CD4-positive, alpha-beta T cell treated with Interleukin-1 beta for 1 hour (primary cell): ENCODE measurements at places on chromosomes 16 and 17.
A peak's percentile ranks its signal among the peaks of the same experiment; 100 is the strongest.

GRCh38 chr17:80485846-80486245 lies 9.4 kb upstream of the NPTX1 start:
- DNase-seq = no peak

- DNase-seq = no peak
These were observed 65.3 kb upstream of the NOL11 start for GRCh38 chr17:67652433-67652832.

DNA sequence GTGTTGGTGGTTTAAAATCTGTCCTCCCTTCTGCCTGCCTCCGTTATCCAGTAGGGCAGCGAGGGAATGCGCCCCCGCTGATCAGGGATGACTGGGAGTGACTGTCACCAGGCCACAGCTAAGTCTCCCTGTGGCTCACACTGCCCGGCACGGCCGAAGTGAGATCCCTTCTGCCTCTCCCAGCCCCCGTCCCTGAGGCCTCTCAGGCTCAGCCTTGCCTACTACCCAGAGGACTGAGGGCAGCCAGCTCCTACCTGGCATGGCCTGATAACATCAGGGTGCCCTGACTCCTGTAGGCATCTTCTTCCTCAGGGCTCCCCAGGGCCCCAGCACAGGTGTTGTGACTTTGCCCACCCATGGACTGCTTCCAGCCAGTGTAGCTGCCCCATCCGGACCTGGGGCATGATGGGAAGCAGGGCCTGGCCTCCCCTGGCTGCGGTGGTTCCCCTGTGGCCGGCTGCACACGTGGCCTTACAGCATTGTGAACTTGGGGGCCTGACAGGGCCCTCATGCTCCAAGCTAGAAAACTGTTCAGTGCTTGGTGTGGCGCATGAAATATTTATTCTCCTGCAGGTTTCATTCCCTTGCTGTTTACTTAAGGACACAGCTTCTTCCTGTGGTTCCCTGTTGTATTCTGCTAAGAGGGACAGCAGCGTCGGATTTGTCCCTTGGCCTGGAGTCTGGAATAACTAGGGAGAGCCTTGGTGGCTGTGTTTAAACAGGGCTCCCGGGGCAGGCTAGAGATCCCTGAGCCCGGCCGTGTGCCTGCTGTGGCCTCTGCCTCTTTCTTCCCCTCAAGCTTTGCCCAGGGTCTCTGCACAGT lies 30.0 kb downstream of the GINS2 start:
- DNase-seq = no peak

DNA sequence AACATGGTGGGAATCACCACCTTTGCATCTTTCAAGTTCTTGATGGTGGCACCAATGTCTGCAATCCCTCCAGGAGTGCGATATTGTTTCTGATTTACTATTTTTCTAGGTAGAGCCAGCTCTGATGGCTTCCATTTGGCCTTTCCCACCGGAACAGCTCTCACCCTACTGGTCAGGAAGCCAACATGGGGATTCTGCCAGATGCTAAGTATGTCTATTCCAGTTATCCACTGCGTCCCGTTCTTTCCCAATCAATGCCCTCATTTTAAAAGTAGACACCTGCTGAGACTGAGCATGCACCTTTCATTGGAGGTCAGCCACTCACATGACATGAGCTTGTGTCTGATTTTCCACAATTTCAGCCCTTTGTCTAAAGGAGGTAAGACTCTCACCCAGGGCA lies 23.5 kb downstream of the ZZEF1 start:
- DNase-seq = no peak

- DNase-seq = no peak
These were observed 583 bp downstream of the ATXN2L start for GRCh38 chr16:28823291-28823872.

DNA sequence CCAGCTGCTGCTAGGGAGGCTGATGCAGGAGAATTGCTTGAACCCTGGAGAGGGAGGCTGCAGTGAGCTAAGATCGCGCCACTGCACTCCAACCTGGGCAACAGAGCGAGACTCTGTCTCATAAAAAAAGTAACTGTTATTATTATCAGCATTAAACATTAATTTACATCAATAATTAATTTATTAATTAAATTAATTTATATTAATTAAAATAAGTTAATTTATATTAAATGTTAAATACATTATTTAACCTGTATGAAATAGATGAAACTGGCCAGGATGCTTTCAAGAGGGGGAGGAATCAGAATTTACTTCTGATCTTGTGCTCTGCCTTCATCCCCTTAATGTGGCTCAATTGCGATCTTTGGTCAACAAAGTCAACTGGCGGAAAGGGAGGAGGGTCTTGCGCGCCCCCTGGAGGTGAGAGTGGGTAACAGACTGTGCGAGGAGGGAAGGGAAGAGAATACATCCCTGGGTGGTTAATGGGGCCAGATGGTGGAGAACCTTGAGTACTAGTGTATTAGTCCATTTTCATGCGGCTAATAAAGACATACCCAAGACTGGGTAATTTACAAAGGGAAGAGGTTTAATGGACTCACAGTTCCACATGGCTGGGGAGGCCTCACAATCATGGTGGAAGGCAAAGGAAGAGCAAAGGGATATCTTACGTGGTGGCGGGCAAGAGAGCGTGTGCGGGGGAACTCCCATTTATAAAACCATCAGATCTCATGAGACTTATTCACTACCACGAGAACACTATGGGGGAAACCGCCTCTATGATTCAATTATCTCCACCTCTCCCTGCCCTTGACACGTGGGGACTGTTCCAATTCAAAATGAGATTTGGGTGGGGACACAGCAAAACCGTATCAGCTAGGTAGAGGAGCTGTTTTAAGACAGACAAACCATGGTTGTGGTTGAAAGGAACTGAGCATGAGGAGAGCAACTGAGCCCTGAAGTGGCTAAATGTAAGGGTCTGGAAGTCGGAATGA lies 15.7 kb upstream of the CPPED1 start:
- peak; percentile 72 for DNase-seq

GRCh38 chr16:78761427-78761826 lies 662.0 kb downstream of the WWOX start:
- no peak for DNase-seq

GRCh38 chr17:17120701-17121100 lies 78.4 kb downstream of the MPRIP start:
- DNase-seq = no peak

DNA sequence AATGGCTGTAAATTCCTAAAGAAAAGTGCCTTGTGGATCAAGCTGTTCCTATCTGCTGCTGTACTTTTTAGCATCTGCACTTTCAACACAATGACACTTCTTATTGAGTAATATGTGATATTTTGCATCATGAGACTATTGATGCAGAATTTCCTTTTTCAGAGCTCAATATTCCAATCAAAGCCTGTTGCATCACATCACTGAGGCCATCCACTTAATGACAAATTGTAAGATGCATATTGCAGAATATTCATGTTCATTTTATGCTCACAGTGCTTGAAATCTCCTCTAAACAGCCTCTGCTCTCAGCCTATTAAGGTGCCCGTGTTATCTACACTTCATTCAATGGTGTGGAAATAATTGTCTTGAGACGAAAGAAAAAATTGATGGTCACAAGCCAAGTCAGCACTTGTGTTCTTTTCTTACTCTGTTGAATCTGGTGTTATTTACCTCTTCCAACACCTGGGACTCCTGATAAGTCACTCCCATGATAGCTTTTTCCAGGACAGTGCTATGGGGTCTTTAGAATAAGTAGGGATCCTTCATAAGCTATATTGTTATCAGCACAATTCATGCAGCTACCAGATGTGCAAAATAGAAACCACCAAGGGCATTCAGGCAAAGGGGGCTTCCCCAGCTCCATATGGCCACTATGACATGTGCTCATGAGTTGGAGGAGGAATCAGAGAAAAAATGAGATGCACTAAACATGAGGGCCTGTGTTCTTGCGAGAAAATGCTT lies 9.3 kb upstream of the SKAP1 start:
- DNase-seq = peak; percentile 46

DNA sequence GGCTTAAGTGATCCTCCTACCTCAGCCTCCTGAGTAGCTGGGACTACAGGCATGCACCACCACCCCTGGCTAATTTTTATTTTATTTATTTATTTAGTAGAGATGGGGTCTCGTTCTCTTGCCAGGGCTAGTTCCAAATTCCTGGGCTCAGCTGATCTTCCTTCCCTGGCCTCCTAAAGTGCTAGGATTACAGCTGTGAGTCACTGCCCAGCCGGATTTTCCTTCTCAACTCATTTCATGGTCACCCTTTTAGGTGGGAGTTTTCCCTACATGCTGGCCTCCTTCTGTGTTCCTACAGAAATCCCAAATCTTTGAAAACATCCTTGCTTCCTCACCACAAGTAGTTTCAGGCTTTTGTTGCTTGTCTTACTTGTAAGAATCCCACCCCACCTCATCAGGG lies 102.1 kb upstream of the SIAH1 start:
- DNase-seq = no peak

GRCh38 chr17:45790296-45790922 lies 6.3 kb downstream of the CRHR1 start:
- DNase-seq = no peak

- no peak for DNase-seq
These were observed 1.5 kb downstream of the PIEZO1 start for GRCh38 chr16:88783391-88784073.

GRCh38 chr17:42673885-42674754 lies 2.7 kb downstream of the PLEKHH3 start:
- DNase-seq = peak; percentile 35

GRCh38 chr16:22188595-22189442 lies 17.3 kb upstream of the EEF2K start:
- DNase-seq = peak; percentile 79

DNA sequence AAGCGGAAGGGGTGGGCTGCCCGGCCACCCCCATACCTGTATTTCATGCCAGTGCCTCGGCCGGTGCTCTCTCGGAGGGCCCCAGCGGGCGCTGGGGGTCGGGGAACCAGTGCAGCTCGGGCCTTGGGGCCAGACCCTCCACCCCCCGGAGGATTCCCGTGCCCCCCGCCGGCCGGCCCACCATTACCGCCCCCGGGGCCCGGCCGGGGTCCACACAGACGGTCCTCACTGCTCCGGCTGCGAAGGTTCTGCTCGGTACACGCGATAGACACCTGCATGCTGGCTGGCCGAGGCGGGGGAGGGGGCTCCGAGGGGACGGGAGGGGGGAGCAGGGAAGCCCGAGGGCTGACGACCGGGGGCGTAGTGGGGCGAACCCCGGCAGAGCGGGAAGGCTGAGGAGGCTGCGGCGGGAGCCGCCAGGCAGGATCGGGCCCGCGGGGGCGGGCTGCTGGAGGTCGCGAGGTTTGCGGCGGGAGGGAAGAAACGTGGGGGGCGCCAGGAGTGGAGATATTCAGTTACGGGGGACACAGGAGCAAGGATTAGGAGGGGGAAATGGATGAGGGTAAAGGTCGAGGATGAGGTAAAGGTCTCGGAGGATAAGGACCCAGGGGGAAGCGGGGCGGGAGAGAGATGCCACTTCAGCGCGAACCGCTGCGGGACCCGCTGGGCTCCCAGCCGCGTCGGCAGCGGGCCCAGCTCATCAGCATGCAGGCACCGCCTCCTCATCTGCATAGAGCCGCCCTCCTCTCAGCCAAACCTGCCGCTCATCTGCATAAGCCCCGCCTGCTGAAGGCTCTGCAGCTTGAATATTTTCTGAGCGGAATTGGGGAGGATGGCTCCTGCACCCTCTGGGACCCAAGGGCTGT lies at the start of gene KCNAB3:
KCNAB3 (minus strand) TSS at position 699 of the 866 bp plus-strand sequence; CDS start at position 278, 421 bp downstream.
- DNase-seq = peak; percentile 63

DNA sequence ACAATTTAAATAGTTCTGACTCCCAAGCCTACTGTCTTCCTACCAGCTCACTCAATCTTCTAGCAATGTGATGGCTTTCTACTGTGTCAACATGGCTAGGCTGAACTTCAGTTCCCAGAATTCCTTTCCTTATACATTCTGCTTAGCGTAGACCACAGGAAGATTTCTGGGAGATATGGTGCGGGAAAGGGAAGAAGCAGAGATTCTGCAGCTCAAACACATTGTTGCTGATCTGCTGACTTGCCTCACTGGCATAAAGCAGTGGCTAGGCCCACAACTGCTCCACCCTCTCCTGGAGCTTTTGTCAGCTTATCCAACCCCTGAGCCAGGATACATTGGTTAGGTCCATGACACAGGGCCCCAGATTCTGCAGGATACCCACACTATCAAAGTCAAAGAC lies 58.8 kb downstream of the GAS7 start:
- no peak for DNase-seq

DNA sequence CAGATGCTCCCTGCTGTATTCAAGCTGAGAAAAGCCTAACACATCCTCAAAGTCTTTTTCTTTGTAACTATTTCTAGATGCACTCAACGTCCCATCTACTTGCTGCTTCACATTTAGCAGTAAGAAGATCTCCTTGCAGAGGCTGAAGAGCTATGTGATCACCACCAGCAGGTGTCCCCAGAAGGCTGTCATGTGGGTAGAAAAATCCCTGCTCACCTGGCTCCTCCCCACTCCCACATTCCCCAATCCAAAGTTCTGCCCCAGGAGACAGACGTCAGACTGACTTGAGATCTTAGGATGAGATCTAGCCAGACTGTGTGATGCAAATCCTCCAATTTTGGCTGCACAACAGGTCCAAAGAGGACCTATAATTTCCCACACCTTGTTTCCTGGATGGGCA lies 1.1 kb downstream of the CCL13 start:
- no peak for DNase-seq

DNA sequence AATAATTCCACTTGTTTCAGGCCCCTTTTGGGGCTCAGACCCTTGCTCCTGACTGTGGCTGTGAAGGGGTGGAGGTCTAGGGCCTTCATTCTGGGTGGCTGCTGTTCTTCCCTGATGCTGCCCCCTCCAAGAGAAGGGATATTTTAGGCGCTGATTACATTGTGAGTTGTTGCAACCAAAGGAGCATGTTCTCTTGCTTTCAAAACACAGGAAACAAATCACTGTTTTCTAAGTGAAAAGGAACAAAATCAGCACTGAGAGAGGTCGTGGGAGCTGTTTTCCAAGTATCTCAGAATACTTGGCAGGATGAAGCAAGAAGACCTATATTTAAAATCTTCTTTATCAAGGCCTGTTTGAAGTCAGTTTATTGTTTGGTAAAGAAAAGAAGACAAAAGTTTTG lies 25.3 kb upstream of the SEC14L1 start:
- DNase-seq = no peak

GRCh38 chr16:73054125-73054484 lies 6.2 kb upstream of the ZFHX3 start:
- no peak for DNase-seq

GRCh38 chr16:14641926-14642325 lies 9.2 kb downstream of the BFAR start:
- no peak for DNase-seq

- peak; percentile 70 for DNase-seq
These were observed 4.2 kb downstream of the CCDC42 start for GRCh38 chr17:8740486-8740885.
